ENCODE measurements at places on chromosomes 3 and 15.

DNA sequence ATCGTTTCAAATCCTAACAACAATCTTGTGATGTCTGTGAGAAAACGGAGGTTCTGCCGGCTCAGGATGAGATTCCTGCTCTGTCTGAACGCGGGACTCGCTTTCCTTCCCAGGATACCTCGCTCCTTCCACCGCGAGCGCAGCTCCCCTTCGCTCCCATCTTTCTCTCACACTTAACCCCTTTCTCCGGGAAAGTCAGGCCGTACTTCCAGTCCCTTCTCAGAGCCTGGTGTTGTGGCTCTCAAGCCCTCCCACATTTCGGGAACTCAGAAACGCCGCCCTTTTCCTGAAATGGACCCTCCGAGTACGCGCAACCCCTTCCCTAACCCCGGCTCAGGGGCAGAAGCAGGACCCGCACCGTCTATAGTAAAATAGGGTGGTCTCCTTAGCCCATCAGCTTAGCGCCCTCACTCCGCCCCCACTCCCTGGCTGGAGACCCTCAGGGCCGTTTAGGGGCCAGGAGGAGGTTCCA is 378 bp upstream of the FEM1B start:
- DNase-seq, result no peak
- no peaks in the 10 kb centered on the region for H3K27me3 ChIP-seq
- H3K4me3 ChIP-seq, result peak overlapping the region; percentile 92
- H3K36me3 ChIP-seq, result no peaks in the 10 kb centered on the region
- peaks cover 35% of the 10 kb centered on the region for H3K4me1 ChIP-seq
- H3K27ac ChIP-seq, result peak overlapping the region; percentile 90

- no peaks in the 10 kb centered on the region for H3K36me3 ChIP-seq
- H3K27ac ChIP-seq, result no peak overlapping the region
- H3K27me3 ChIP-seq, result no peaks in the 10 kb centered on the region
- no peak overlapping the region for H3K4me3 ChIP-seq
- no peak for DNase-seq
- peaks cover 42% of the 10 kb centered on the region for H3K4me1 ChIP-seq
Measured at GRCh38 chr3:16945330-16945729, 60.6 kb downstream of the PLCL2 start.

DNA sequence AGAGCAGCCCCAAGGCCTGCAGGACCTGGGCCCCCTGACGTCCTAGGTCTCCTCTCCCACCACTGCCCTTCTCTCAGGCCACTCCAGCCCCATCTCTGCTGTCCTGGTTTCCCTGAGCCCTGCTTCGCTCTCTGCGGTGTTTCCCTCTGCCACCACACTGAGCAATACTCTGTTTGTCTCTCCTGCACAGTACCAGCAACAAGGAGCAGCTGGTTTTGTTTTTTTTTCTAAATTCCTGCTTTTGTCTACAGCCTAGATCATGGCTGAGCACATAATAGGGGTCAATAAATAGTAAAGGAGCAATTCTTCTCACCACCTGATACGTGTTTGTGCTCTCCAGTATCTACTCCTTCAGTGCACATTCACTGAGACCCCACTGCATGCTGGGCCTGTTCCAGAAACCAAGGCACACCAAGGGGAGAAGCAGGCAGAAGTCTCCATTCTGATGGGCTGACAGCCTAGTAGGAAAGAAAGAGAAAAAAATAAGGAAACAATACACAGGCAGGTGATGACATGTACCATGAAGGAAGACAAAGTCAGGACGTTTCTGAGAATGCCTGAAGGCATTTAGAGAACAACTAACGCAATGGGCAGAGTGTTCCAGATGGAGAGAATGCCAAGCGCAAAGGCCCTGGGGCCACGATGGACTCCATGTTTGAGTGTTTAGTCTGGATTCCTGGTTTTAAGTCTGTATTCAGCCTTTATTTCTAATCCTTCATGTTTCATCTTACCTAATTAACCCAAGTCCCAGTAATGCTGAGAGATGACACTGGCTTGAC is 6.0 kb upstream of the ACAD9 start:
- H3K27me3 ChIP-seq, result no peaks in the 10 kb centered on the region
- H3K4me1 ChIP-seq, result peaks cover 23% of the 10 kb centered on the region
- no peak overlapping the region for H3K4me3 ChIP-seq
- no peak overlapping the region for H3K27ac ChIP-seq
- H3K36me3 ChIP-seq, result no peaks in the 10 kb centered on the region

DNA sequence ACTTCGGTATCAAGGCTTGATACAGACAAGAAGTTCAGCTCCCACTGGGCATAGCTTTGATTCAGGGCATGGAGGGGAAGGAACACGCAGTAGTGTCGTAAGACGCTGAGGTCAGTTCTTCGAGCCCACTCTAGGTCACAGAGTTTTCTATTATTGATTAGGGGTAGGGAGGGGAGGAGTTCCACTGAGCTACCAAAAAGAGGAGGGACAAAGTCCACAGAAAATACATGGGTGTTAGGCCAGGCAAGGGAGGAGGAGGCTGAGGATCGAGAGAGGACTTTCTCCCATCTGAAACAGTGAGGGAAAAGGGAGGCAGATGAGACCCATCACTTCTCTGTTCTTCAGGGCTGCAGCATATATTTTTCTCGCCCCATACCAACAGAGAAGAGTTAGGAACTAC is 75.1 kb upstream of the GUCA1C start:
- H3K27me3 ChIP-seq, result no peaks in the 10 kb centered on the region
- H3K4me3 ChIP-seq, result no peak overlapping the region
- H3K27ac ChIP-seq, result no peak overlapping the region
- no peaks in the 10 kb centered on the region for H3K36me3 ChIP-seq
- DNase-seq, result no peak
- H3K4me1 ChIP-seq, result no peaks in the 10 kb centered on the region

DNA sequence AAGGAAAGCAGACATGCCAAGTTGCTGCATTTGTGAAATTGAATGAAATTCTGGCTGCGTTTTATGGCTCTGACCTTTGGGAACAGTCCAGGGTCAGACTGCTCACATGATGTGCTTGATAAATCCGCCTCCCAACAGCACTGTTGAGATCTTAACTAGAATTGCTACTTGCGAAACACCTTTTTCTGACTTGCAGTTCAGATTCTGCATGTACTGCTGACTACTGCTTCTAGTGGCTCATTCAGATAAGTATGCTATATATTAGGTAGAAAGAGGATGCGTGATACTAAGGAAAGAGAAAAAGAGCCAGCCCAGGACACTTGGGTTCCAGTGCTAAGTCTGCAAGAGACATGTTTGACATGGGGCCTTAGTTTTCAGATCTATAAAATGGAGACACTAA is 129.4 kb downstream of the LPP start:
- no peak for DNase-seq
- H3K36me3 ChIP-seq, result no peaks in the 10 kb centered on the region
- no peak overlapping the region for H3K27ac ChIP-seq
- no peaks in the 10 kb centered on the region for H3K27me3 ChIP-seq
- peaks cover 7% of the 10 kb centered on the region for H3K4me1 ChIP-seq

DNA sequence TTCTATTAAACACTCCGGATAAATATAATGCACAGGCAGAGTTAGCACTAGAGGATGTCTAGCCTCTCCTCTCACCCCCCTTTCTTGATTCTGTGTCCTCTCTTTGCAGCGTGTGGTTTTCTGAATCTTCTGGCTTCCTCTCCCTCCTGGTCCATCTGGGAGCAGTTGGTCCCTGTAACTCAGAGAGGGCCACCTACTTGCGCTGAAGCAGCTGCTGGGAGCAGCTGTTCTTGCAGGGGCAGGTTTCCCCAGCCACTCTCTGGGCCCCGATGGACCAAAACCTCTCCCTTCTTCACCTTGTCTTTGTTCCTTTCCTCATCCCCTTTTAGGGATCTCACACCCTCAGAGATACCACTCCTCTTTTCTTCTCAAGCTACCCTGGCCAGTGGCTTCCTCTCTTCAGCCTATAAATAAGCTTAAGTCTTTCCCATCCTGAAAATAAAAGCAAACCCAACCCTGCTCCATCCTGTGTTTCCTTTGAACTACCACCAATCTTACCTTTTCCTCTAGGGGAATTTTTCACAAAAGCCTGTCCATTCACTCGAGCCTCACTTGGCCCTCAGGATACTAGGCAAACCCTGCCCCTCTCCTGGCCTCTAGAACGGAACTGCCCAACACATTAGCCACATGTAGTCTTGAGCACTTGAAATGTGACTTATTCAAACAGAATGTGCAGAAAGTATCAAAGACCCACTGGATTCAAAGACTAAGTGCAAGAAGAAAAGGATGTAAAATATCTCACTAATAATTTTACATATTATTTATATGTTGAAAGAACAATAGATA is 59.7 kb downstream of the STARD5 start:
- no peak overlapping the region for H3K4me3 ChIP-seq
- H3K27me3 ChIP-seq, result no peaks in the 10 kb centered on the region
- no peak overlapping the region for H3K27ac ChIP-seq
- no peak for DNase-seq
- H3K4me1 ChIP-seq, result peaks cover 21% of the 10 kb centered on the region

DNA sequence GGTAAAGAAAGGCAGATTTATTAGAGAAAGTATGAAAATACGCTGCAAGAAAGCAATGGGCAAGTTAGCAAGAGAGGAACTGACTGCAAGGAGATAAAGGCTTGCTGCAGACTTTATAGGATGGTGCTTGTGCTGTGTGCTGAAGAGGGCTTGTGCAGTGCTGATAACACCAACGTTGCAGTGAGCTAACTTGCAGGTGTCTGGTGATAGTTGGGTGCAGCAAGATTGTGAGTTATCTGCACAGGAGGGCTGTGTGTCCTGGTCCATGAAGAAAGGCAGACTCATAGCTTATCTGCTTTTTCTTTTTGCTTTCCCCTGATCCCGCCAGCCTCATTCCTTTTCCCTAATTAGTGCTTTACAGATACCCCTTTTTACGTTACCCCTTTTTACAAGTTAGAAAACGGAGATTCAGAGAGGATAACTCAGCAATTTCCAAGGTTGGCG is 58.0 kb upstream of the ZNF148 start:
- H3K4me1 ChIP-seq, result no peaks in the 10 kb centered on the region
- no peaks in the 10 kb centered on the region for H3K36me3 ChIP-seq
- no peak overlapping the region for H3K4me3 ChIP-seq
- no peak for DNase-seq
- no peaks in the 10 kb centered on the region for H3K27me3 ChIP-seq

DNA sequence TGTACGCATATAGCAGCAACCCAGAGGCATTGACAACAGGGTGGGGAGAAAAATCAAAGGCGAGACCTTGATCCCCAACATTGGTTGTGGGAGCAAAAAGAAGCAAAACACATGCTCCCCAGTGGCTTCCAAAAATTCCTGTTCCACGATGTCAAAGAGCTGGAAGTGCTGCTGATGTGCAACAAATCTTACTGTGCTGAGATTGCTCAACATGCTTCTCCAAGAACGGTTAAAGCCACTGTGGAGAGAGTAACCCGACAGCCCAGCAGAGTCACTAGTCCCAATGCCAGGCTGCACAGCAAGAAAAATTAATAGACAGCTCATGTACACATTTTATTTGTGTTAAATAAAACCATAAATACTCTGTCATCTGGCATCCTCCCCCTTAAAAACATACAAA is 179.9 kb upstream of the PFN2 start:
- no peak overlapping the region for H3K27ac ChIP-seq
- H3K4me3 ChIP-seq, result no peak overlapping the region
- no peaks in the 10 kb centered on the region for H3K4me1 ChIP-seq
- no peaks in the 10 kb centered on the region for H3K36me3 ChIP-seq

GRCh38 chr3:116873142-116873541 is 163.6 kb downstream of the TUSC7 start:
- DNase-seq, result no peak
- H3K27ac ChIP-seq, result no peak overlapping the region
- no peak overlapping the region for H3K4me3 ChIP-seq
- H3K36me3 ChIP-seq, result no peaks in the 10 kb centered on the region

DNA sequence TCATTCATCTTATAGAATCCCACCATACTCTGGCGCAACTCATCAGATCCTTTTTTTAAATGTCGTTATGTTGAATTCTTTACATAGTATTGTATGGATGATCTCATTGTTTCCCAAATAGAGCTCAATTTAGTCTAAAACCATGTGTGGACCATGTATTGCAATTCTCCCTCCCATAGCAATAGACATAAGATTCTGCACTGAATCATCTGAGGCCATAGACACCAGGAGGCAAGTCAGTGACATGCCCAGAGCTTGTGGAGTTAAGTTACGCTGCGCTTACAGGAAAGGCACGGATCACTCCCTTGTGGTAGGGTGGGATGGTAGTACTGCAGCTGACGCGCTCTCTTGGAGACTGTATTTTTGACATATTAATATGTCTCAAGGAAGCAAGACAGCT is 211.0 kb downstream of the GABRB3 start:
- DNase-seq, result no peak
- no peaks in the 10 kb centered on the region for H3K36me3 ChIP-seq
- no peak overlapping the region for H3K4me3 ChIP-seq
- H3K4me1 ChIP-seq, result no peaks in the 10 kb centered on the region
- no peak overlapping the region for H3K27ac ChIP-seq
- H3K27me3 ChIP-seq, result no peaks in the 10 kb centered on the region

GRCh38 chr15:65577129-65577996 is 33.6 kb downstream of the INTS14 start:
- no peaks in the 10 kb centered on the region for H3K27me3 ChIP-seq
- H3K36me3 ChIP-seq, result peaks cover 46% of the 10 kb centered on the region
- H3K4me3 ChIP-seq, result no peak overlapping the region
- H3K4me1 ChIP-seq, result no peaks in the 10 kb centered on the region

DNA sequence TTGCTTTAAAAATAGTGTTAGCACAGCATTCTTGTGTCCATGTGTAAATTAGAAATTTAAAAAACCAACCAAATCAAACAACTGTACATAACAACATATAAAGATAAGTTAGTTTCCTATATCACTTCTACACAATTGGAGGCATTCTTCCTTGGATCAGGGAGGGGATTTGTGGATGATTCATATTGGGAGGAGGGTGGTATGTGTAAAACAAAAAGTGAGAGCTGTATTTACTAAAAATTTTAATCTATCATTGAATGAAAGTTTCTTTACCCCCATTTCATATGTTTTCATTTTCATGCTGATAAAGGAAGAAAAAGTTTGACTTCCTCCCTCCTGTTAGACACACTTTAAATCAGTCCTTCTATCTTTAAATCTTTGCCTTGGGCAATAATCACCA is 325.0 kb downstream of the SATB1 start:
- H3K27ac ChIP-seq, result no peak overlapping the region
- no peak overlapping the region for H3K4me3 ChIP-seq
- DNase-seq, result no peak
